ENCODE measurements at places on chromosomes 3 and 15.

GRCh38 chr15:64026591-64026990 is 19.7 kb downstream of the DAPK2 start:
- DNase-seq = no peak

GRCh38 chr3:53255423-53255774 is 423 bp downstream of the TKT start:
- no peak for DNase-seq

DNA sequence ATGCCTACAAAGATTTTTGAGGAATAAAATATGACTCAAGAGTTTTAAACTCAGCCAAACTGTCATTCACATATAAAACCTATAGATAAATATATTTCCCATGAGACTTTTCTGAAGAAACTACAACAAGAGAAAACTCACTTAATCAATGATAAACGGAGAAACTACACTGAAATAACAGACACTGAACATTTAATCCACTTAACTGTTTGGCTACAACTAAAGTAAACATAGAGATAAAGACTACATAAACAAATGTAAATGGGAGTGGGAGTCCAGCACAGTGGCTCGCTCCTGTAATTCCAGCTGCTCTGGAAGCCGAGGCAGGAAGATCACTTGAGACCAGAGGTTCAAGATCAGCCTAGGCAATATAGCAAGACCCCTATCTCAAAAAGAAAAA is 79.2 kb downstream of the MEX3B start:
- no peak for DNase-seq

- no peak for DNase-seq
These were observed 55.5 kb upstream of the MBNL1 start for GRCh38 chr3:152213203-152213602.

- no peak for DNase-seq
These were observed 55.3 kb downstream of the GTF2E1 start for GRCh38 chr3:120797857-120798256.

- no peak for DNase-seq
These were observed 51.1 kb upstream of the SPATA12 start for GRCh38 chr3:57009367-57009766.

DNA sequence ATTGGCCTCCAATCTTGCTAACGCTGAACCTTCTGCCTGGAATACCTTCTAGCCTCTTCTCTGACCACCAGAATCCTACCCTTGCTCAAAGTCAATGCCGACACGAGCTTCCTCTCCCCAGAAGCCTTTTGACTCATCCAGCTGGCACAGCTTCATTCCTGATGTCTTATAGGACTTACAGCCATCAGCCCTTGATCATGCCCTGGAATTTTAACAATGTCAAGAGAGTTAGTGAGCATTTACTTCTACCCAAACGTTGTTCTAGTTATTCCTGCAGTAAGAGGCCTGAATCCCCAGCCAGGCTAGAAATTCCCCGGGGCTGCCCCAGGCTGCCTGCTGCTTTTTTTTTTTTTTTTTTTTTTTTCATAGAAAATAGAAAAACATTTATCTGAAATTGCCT is 3.9 kb downstream of the CYP1A2 start:
- DNase-seq = peak; percentile 18

DNA sequence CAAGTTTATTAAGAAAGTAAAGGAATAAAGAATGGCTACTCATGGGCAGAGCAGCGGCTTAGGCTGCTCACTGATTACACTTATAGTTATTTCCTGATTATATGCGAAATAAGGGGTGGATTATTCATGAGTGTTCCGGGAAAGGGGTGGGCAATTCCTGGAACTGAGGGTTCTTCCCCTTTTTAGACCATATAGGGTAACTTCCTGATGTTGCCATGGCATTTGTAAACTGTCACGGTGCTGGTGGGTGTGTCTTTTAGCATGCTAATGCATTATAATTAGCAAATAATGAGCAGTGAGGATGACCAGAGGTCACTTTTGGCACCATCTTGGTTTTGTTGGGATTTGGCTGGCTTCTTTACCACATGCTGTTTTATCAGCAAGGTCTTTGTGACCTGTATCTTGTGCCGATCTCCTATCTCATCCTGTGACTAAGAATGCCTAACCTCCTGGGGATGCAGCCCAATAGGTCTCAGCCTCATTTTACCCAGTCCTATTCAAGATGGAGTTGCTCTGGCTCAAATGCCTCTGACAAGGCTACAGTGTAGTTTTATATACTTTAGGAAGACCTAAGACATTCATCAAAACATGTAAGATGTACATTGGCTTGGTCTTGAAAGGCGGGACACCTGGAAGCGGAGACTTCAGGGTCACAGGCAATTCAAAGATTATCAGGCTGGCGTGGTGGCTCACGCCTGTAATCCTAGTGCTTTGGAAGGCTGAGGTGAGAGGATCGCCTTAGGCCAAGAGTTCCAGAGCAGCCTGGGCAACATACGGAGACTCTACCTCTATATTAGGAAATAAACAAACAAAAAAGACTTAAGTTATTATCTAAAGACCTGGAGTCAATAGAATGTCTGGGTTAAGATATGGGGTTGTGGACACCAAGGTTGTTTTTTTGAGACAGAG is 3.2 kb upstream of the BLOC1S6 start:
- no peak for DNase-seq

DNA sequence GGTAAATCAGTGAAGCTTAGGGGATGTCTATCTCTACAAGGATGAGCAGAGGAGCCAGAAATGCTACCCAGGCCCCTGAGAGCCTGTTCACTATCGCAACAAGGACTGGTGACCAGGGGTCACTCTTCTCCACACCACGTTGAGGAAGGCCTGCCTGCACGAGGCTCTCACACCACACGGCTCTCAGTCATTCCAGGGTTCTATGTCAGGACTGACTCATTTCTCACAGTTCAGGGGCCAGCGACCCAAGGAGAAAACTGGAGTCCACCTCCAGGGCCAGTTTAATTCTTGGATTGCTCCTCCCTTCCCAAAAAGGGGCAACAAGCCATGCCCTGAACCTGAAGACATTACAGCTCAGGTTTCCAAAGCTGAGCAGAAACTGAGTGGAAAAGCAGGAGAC is 33.9 kb downstream of the ANP32A start:
- DNase-seq = no peak

- peak; percentile 43 for DNase-seq
These were observed 1375.1 kb upstream of the ALCAM start for GRCh38 chr3:103991461-103992115.

- no peak for DNase-seq
These were observed 40.0 kb downstream of the ZNF589 start for GRCh38 chr3:48280881-48281280.

GRCh38 chr3:52341123-52341522 is 25.0 kb downstream of the DNAH1 start:
- no peak for DNase-seq

- DNase-seq = peak; percentile 16
These were observed 1.0 kb downstream of the SNX1 start for GRCh38 chr15:64096668-64097384.

DNA sequence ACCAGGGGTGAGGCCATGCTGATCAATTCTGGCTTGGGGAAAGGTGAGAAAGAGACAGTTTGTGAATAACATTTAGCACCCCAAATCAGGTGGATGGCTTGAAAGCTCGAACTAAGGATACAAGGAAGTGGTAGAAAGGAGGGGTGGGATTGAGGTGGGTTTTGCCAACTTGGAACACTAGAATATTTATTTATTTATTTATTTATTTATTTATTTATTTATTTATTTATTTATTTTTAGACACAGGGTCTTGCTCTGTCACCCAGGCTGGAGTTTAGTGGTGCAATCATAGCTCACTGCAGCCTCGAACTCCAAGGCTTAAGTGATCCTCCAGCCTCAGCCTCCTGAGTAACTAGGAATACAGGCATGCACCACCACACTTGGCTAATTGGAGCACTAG is 31.0 kb upstream of the THSD4 start:
- DNase-seq = no peak

- no peak for DNase-seq
These were observed 257.4 kb downstream of the AGBL1 start for GRCh38 chr15:86337071-86337470.

DNA sequence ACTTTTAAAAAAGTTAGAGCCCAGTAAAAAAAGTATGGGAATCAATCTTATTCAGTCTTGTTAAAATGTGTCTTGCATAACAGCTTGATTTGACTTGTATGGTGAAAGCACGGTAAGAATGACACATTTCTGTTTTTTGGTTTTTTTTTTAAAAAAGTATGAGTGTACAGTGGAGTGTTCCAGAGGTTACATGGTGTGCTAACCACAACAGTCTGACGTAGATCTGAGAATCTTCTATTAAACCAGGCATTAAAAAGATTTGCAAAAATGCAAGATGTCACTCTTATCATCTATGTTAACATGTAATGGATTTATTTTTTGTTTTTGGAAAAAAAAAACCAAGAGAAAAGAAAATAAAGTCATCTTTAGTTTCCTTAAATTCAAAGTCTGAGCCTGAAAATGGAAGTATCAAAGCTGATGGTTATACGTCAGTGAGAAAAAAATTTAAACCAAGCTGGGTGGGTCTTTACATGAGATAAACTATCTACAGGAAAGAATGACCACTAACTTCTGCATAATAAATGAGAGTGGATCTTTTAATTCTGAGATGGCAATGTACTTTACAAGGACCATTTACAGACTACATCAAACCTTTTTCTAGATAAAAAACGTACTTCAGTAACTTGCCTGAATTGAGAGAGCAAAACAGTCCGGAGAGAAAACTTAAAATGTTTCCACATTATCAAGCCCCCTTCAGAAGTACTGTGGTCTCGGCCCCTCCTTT is 1.6 kb downstream of the GABPB1 start:
- peak; percentile 53 for DNase-seq

GRCh38 chr15:42331235-42331634 is 28.1 kb upstream of the CAPN3 start:
- no peak for DNase-seq

- DNase-seq = no peak
These were observed 32.8 kb downstream of the SLC30A4 start for GRCh38 chr15:45489690-45490238.

- DNase-seq = no peak
These were observed 18.3 kb upstream of the ONECUT1 start for GRCh38 chr15:52808441-52808840.

DNA sequence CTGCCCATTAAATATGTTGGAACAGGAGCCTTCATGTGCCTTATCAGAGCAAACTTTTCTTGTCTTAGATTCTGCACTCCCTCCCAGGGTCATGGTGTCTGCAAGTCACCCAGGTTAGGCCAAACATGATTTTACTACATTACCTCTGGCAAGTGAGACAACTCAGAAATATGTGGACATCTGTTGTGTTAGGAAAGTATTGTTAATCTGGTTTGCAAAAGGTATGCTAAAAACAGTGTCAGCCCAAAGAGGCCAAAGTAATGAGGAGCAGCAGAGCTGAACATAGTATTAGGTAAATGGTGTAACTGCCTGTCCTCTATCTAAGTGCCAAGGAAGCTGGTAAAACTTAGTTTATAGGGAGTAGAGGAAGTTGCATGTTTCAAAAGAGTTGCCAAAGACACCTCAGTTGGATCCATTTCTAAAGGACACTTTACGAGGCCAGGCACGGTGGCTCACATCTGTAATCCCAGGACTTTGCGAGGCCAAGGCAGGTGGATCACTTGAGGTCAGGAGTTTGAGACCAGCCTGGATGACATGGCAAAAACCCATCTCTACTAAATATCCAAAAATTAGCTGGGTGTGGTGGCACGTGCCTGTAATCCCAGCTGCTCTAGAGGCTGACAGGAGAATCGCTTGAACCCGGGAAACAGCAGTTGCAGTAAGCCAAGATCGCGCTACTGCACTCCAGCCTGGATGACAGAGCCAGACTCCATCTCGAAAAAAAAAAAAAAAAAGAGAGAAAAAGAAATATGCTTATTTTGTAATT is 22.5 kb upstream of the PPIB start:
- DNase-seq = no peak

GRCh38 chr3:127961124-127961523 is 46.1 kb downstream of the KBTBD12 start:
- DNase-seq = no peak

DNA sequence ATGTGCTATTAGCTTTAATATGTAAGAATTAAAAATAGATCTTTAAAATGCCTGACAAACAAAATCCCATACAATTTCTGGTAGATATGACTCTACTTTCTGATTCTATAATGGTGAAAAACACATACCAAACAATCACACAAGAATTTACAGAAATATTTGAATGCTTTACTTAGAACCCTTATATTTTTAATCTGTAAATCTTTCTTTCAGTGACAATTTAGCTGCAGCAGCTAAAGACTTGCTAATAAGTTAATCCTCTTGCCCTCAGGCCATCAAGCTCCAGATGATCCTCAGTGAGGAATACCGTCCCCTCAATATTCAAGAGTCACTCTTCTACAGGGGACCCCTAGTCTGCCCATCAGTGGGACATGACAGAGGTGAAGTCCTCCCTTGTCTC is 55.6 kb downstream of the C3orf80 start:
- no peak for DNase-seq

DNA sequence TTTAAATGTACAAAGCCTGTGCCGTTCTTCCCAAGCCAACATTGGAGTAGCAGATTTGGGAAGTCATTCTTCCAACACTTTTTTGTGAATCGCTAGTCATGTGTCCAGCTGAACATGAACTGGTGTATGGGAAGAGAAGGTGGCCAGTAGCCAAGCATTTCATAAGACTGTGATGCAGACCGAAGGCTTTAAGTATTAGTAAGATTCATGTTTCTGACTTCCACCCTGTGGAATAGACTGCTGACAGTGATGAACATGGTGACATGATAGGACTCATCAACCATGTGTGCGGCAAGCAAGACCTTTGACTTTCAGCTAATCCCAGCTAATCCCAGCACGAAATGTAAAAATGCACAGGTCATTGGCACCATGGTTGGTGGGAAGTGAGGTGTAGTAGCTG is 48.3 kb upstream of the THSD4 start:
- peak; percentile 57 for DNase-seq

GRCh38 chr15:90851940-90852339 is 16.4 kb upstream of the FURIN start:
- DNase-seq = no peak

GRCh38 chr15:59039225-59039624 is 51.8 kb downstream of the RNF111 start:
- DNase-seq = no peak

GRCh38 chr3:105542282-105543019 is 175.7 kb downstream of the ALCAM start:
- DNase-seq = no peak

DNA sequence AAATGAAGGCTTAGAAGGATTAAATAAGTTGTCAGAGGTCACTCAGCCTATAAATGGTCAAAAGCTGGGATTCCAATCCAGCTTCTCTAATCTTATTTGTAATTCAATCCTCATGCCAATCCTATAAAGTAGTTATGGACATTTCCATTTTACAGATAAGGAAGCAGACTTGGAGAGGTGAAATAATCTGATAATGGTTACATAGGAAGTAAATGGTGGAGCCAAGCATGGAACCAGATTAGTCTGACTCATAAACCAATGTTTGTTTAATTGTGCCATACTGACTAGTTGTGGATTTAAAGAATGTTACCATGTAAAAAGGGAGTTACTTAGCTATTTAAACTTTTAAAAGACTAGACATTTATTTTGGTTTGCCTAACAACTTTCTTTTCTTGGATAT is 59.7 kb downstream of the KCNAB1 start:
- DNase-seq = peak; percentile 21
